ENCODE measurements at places on chromosomes 16 and 17. TPM values are rescaled to one million over a fixed set of nuclear protein-coding genes. Genes with fewer than 3 reads are reported as not detected.

ESRP2 gene
- not detected for total RNA-seq

CRYBA1 gene
- not detected for total RNA-seq

LRRC37A gene
- 2.3 TPM for total RNA-seq

C17orf67 gene
- 0.99 TPM for total RNA-seq

GPR142 gene
- not detected for total RNA-seq

ITGAL gene
- total RNA-seq: not detected

ALOX12 gene
- total RNA-seq: not detected

COIL gene
- total RNA-seq: 13.3 TPM

PRDM7 gene
- not detected for total RNA-seq

KRTAP9-8 gene
- not detected for total RNA-seq

TLCD3B gene
- total RNA-seq: 0.18 TPM

CEP112 gene
- 7.2 TPM for total RNA-seq

KRTAP2-1 gene
- not detected for total RNA-seq

C16orf96 gene
- not detected for total RNA-seq

KIFC3 gene
- 32.8 TPM for total RNA-seq

- DNase-seq: no peak
Measured at GRCh38 chr17:67174190-67174589, 70.8 kb downstream of the HELZ start.

GRCh38 chr17:27760069-27760885 is 40.1 kb downstream of the NOS2 start:
- peak; percentile 42 for DNase-seq

DNA sequence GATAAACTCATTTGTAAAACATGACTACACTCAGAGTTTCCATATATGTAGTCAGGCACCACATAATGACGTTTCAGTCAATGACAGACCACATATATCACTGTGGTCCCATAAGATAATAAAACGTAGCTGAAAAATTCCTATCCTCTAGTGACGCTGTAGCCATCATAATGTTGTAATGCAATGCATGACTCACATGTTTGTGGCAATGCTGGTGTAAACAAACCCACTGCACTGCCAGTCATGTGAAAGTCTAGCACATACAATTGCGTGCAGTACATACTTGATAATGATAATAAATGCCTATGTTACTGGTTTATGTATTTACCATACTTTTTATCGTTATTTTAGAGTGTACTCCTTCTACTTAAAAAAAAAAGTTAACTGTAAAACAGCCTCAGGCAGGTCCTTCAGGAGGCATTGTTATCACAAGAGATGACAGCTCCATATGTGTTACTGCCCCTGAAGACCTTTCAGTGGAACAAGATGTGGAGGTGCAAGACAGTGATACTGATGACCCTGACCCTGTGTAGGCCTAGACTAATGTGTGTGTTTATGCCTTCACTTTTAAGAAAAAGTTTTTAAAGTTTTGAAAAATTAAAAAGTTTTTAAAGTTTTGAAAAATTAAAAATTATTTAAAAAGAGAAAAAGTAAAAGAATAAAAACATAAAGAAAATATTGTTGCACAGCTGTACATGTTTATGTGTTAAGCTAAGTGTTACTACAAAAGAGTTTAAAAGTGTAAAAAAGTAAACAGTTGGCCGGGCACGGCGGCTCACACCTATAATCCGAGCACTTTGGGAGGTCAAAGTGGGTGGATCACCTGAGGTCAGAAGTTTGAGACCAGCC is 9.0 kb downstream of the STAT5B start:
- peak; percentile 68 for DNase-seq

DNA sequence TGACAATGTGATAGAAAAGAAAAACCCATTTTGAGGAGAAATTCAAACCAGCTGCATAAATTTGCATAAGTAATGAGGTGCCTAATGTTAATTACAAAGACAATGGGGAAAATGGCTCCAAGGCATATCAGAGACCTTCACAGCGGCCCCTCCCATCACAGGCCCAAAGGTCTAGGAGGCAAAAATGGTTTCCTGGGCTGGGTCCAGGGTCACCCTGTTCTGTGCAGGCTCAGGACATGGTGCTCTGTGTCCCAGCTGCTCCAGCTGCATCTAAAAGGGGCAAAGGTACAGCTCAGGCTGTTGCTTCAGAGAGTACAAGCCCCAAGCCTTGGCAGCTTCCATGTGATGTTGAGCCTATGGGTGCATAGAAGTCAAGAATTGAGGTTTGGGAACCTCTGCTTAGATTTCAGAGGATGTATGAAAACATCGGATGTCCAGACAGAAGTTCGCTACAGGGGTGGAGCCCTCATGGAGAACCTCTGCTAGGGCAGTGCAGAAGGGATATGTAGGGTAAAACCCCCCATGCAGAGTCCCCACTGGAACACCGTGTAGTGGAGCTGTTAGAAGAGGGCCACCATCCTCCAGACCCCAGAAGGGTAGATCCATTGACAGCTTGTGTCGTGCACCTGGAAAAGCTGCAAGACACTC is 40.6 kb downstream of the IKZF3 start:
- DNase-seq: no peak

- no peak for DNase-seq
Measured at GRCh38 chr17:81066771-81067315, 31.9 kb downstream of the BAIAP2 start.

- DNase-seq: no peak
Measured at GRCh38 chr16:11964761-11965551, at the start of gene TNFRSF17. TNFRSF17 (plus strand) TSS chr16:11965210; CDS start chr16:11965325, 115 bp downstream.

DNA sequence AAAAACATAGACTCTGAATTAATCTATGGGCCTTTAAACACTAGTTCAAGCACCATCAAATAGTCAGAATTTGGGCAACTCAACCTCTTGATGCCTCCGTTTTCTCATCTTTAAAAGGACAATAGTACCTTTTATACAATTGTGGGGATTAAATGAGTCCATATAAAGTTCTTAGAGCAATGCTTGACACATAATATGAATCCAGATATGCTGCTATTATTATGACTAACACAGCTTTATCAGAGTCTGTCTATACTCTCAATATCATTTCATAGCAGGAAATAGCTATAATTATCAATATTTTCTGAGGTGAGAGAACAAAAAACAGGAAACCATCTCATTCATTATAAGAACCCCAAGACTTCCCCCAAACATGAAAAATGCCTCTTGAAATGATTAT is 430.5 kb upstream of the XYLT1 start:
- no peak for DNase-seq

DNA sequence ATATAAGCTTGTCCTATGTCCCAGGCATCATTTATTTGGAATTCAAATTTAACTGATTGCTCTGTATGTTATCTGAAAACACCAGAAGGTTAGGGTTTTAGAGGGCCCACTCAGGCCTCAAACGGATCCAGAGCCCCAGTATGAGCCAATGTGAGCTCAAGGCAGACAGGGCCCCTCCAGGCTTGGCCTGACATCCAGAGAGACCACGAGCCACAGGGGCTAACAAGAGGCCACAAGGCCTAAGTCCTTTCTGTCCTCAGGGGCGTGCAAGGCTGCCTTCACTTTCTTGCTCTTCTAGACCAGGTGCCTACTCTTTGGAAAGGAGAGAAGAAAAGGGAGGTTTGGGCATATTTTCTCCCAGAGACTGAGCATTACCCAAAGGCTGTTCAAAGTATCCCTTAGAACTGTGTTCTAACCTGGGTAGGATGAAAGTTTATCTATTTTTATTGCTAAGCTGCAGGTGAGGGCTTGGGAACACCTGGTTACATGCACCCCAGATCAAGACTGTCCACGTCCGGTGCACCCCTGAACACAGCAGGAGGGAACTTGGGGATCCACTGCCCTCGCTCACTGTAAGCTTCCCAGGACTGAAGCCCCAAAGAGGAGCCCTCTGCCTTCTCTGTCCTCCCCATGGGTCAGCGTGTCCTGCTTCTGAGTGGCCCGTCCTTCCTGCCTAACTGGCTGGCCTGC is 1.5 kb upstream of the ENGASE start:
- DNase-seq: no peak

DNA sequence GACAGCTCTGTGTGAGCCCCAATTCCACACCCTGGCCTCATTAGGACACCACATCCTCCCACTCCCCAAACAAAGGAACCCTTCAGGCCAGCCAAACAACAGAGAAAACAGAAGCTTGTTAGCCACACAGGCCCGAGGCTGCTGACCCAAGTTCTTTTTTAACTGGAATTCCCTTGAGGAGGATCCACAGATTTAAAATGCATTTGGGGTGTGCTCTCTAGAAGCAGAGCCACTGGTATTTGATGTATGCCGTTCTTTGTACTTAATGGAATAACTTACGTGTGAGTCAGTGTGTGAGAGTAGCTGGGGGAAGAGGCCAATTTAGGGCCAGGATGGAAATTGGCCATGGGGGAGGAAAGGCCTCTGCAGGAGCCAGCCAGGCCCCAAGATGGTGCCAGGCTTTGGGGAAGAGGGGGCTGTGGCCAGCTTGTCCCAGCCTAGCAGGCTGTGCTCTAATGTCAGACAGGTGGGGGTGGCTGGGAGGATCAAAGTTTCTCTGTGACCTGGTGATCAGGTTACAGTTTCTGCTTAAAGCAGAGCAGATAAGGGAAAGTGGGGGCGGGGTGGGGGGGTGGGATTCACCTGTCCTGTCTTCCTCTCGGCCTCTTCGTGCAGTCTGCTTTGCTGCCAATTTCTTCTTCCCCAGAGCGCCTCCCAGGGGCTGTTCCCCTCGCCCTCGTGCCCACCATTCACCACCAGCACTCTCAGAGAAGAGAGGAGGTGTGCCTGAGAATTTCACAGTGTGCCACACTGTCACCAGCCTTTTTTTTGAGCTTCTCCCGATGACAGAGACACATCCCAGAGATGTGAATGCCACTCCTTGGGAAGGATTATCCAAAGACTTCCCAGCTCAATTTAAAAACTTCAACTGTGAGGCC is 50.8 kb downstream of the TOM1L2 start:
- peak; percentile 94 for DNase-seq

DNA sequence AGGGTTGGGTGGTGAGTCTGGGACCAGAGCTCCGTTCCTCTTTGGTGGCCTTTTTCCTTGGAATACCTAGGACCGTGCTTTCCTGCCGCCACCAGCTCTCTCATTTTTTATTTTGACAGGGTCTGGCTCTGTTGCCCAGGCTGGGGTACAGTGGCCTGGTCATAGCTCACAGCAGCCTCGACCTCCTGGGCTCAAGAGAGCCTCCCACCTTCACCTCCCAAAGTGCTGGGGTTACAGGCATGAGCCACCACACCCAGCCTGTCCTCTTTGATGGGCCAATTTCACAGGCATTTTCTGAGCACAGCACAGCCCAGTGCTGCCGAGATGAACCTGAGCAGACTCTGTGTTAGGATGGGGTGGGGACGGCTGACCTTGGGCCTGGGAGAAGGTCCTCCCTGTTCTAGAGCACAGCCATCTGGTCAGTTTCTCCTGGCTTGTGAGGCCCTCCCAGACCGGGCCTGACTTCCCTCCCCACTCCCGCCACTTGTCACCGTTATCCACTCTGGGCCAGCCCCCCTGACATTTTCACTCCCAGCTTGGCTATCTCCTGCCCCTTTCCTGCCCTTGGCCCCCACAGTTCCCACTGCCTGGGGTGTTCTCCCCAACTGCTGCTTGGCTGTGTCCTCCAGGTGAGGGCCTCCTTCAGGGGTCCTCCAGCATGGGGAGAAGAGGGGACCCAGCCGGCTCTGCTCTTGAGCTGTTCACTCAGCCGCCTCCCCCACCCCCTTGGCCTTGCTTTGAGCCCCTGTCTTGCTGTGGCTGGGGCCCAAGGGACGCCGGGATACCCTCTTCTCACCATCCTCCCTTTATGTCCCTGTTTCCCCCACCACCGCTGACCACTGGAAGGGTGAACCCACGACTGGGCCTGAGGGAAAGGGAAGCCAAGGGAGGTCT is 5.0 kb downstream of the ADCY7 start:
- DNase-seq: no peak

- peak; percentile 61 for DNase-seq
Measured at GRCh38 chr17:40362696-40363110, 1.8 kb downstream of the GJD3 start.

DNA sequence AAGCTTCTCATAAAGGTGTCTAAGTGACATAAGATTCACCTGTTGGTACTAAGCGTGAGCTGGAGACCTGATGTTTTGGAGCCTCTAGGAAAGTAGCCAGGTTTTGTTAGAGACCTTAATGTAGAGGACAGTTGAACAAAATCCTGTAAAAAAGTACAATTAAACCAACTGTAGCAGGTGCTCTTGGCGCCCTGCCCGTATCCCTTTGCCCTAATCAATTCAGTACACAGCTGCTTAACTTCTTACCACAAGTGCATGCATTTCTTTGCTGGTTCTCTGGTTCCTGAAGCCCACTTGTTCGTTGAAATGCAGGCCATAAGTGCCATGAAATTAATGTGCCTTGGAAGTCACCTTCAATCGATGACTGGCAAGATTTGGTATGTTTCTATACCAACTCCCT is 24.4 kb downstream of the GLP2R start:
- DNase-seq: no peak

GRCh38 chr16:88380619-88381018 is 2.1 kb upstream of the ZNF469 start:
- DNase-seq: no peak

- DNase-seq: peak; percentile 76
Measured at GRCh38 chr16:17395849-17396480, 74.8 kb downstream of the XYLT1 start.

GRCh38 chr17:27914382-27914781 is 21.2 kb upstream of the LYRM9 start:
- no peak for DNase-seq

DNA sequence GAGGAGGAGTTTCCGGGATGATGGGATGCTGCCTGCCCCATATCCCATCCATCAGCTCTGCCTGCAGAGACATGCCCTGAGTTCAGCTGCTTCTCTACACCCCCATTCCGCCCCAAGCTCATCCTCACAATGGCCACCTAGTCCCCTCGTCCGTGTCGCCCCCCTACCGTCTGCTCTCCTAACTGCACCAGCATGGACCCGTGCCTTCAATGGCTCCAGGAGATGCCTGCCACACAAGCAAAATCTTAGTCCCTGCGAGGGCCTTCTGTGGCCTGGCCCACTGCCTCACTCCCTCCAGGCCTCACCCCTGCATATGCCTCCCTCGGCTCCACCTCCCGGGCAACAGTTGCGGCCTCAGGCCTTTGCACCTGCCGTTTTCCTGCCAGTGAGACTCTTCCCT is 1.8 kb upstream of the TELO2 start:
- no peak for DNase-seq

- peak; percentile 58 for DNase-seq
Measured at GRCh38 chr16:80231888-80232287, 308.9 kb upstream of the DYNLRB2 start.

GRCh38 chr16:9778849-9779248 is 403.4 kb downstream of the GRIN2A start:
- DNase-seq: no peak

- DNase-seq: no peak
Measured at GRCh38 chr16:61324044-61324443, 712.2 kb downstream of the CDH8 start.

GRCh38 chr16:49824593-49824992 is 31.3 kb downstream of the ZNF423 start:
- DNase-seq: no peak

DNA sequence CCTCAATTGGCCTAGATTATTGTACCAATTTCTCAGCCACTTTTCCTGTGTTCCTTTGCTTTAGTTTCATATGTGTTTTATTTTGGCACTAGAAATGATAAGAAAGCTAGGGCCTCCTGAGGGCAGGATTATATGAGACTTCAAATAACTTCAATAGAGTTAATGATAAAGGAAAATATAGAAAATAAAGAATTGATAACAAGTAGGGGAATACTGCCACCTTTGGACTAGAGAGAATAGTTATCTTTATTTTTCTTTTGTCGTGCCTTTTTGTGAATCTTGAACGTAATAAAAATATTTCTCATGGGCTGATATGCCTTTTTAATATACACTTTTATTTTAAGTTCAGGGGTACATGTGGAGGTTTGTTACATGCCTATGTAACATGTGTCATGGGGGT is 29.3 kb upstream of the RBL2 start:
- DNase-seq: peak; percentile 2

GRCh38 chr16:4415538-4416199 is 727 bp downstream of the CORO7 start:
- no peak for DNase-seq

GRCh38 chr16:70572050-70572925 is 48.7 kb downstream of the SF3B3 start:
- no peak for DNase-seq

Data from fibroblast of the aortic adventitia (primary cell).